WTC11 (cell line): ENCODE measurements at places on chromosomes 7 and 10.

GRCh38 chr10:33487014-33487776, 152.7 kb upstream of the NRP1 start:
- no peak for DNase-seq

DNA sequence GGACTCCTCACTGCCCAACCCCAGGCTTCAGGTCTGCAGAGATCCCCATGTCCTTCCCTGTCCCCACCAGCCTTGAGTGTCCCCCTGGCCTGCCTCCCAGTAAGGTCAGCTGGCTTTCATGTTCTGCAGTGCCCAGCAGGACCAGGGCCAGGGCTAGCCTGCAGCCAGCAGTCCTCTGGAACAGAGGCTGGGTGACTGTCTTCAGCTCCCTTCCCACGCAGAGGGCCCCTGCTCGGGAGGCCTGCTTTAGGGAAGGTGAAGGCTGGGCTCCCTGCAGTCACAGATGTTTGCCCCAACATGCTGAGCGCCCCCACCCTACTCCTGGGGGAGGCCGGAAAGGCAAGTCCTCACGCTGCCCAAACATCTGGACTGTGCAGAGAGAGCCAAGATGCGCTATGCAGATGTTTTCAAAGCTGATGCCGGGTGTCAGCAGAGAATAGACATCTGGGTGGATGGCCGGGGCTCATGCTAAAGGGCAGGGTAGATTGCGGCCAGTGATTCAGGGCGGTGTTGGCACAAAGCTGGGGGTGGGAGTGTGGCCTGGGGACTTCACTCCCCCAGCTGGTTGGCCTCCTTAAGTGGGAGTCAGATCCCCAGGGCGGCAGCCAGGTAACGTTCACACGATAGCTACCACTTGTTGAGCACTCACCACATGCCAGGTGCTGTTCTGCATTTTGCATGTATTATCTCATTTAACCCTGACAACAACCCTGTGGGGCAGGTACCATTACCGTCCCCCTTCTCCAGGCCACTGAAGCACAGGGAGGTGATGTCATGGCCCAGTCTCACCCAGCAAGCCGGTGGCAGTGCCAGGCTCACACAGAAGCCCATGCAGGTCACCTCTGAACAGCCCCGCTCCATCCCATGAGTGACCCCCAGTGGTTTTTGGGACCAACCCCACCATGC, 71.2 kb upstream of the COL13A1 start:
- no peak for DNase-seq

DNA sequence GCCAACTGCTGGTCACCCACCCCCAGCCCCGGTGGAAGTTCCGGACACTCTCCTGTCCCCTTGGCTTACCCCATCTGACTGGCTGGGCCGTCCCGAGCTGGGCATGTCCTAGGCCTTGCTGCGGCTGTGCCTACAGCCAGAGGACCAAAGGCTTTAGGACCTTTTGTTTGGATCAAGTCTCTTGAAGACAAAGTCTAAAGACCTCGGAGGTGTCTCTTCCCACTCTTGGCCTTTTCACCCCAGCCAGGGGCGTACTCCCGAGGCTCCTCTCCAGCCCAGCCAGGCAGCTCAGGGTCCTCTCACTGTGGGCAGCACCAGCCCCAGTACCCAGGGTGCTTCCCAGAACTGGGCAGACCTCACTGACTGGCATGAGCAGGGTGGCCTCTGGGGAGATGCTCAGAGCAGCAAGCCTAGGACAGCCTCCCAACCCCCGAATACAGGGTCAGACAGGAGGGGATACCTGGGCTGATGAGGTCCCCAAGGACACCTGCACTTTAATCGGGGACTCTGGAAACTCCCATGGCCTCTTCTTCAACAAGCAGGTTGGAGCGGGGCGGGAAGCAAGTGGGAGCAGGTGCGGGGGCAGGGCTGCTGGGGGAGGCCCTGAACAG, 2.7 kb upstream of the PWWP2B start:
- DNase-seq, result no peak

- DNase-seq, result no peak
Observed at GRCh38 chr10:119783665-119784027, 57.8 kb downstream of the INPP5F start.

GRCh38 chr7:116290740-116291139, 80.4 kb downstream of the TES start:
- DNase-seq, result peak; percentile 17
